Choroid plexus epithelial cell (primary cell): ENCODE measurements at places on chromosomes 4 and X.

DNA sequence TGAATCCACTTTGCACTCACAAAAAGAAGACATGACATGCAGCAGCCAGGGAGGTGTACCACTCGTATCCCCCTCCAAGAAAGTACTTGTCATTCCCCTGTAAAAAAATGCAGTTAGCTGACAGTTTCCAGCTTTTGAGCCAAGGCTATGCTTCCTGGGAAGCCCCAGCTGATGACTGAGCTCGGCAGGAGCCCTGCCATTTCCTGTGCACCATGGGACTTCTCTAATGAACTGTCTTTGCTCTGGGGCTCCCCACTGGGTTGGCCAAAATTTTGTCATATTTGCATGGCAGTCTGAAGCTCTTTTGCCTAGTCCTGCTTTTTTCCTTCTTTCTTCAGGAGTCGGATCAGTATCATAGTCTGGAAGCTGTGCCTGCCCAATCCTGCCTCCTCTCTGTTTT, 104.5 kb upstream of the MAOA start:
- peak; percentile 47 for DNase-seq

GRCh38 chr4:183249854-183250253, 70.2 kb downstream of the CLDN22 start:
- peak; percentile 77 for DNase-seq

- no peak for DNase-seq
Observed at GRCh38 chr4:137333031-137333430, 199.3 kb downstream of the PCDH18 start.

GRCh38 chr4:134668237-134668636, 466.6 kb upstream of the PABPC4L start:
- no peak for DNase-seq

DNA sequence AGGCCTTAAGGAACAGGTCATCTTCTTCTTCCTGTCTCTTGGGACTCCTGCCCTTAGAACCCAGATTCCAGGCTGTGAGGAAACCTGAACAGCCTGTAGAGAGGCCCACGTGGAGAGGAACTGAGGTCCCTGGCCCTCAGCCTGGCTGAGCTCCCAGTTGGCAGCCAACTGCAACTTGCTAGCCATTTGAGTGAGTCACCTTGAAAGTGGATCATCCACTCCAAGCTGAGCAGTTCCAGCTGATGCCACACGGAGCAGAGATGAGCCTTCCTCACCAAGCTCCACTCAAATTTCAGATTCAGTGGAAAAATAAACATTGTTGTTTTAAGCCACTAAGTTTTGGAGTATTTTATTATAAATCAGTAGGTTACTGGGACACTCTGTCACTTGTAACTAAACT, 392.5 kb downstream of the BCOR start:
- DNase-seq, result peak; percentile 93

- no peak for DNase-seq
Observed at GRCh38 chr4:184351560-184352451, 122.5 kb downstream of the IRF2 start.

DNA sequence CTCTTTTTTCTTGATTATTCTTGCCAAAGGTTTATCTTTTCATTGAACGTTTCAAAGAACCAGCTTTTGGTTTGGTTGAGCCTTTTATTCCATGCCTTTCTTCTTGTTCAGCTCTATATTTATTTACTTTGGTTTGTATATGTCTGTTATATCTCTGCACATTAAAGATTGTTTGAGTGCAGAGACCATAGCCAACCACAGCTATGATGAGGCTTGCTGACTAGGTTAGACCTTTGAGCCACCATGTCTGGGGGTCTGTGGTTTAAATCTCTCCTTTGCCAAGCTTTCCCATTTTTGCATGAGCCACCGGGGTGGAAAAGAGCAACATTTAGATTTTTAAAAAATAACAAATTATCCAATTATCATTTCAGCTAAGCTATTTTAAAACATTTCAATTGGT, 96.1 kb downstream of the NHS start:
- no peak for DNase-seq

DNA sequence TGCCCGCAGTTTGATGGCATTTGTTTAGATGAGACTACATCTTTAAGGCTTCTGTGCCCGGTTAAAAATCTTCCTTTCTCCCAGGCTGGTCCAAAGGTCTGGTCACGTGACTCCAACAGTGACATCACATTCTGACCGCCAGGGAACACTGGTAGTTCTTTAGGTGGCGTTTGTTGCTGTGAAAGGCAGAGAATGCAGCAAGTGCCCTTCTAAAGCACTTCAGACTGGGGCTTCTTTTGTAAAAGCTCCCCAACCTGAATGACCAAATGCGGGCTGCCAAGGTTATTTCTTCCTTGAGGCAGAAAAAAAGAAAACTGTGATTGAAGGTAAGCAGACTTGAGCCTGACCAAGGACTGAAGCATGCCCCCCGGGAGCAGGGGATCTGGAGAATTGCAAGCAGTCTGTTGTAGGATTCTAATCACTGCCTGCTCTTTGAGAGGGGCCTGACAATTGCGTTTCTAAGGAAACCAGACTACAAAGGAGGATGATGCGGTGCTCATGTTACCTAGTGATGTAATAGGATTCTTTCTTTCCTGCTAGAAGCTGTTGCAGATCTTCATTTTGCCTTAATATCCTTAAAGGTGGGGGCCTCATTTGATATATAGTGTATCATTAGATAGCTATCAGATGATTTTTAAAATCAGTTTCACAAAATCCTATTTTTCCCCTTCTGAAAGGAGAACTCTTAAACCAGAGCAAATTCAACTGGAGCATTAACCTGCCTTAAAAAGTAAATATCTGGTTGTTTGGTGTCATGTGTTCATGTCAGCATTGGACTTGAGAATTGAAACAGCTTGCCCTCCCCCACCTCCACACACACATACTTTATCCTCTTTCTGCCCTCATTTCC, 133.1 kb downstream of the AKAP4 start:
- DNase-seq, result peak; percentile 67

DNA sequence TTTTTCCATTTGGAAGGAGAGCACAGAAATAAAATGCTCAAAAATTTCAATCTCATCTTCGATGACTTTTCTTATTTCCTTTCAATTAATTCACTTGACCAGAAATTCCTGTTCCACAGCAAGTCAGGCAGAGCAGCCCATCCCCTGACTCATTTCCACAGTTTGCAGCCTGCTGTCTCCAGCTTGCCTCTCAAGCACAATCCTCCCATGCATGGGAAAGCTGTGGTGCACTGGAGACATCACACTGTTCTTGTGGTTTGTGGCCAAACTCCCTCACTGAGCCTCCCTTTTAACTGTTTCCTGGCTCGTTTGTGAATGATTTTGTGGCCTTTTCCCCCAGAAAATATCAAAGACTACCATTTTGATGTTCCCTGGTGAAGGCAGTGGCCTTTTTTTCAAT, 114.0 kb upstream of the ENPEP start:
- peak; percentile 98 for DNase-seq

DNA sequence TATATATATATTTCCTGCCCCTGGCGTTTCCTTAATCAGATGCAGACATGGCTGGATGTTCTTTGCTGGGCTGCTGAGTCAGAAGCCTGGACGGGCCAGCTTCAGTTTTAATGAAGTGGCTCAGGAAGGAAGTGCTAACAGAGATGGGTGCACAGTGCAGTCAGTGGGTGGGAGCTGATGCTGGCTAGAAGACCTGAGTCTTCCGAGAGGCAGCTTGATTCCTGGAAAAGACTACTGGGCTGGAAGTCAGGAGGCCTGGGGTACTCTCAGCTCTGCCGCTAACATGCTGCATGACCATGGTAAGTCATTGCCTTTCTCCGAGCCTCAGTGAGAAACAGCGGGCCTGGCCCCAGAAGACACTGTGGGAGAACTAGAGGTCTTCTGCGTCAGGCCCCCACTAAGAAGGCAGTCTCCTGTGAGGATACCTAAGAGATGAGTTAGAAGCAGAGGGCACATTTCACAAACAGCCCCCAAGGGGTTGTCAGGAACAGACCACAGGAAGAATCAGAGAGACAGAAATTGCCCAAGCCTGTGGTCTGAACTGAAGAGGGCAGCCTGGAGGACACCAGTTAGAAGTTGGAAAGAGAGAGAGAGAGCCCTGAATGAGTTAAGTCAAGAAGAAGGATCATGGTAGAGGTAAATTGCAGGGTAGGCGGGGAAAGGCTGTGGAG, 8.3 kb upstream of the CD40LG start:
- peak; percentile 13 for DNase-seq

GRCh38 chrX:41471786-41472185, 24.6 kb downstream of the NYX start:
- DNase-seq, result no peak

DNA sequence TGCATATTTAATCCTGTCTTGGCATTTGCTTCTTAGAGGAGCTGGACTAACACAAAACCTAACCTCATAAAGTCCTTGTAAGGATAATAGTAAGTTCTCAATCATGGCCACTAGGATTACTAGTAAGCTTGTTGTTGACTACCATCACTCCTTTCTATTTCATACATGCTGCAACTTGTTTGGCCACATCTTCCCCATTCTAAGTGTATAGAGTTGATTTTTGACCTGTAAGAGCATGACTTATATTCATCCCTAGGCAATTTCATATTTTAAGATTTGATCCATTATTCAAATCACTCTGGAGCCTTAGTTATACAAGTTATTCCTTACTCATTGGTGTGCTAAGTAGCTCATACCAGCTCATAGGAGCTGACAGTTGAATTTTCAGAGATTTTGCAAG, 109.4 kb downstream of the EFHC2 start:
- DNase-seq, result no peak

DNA sequence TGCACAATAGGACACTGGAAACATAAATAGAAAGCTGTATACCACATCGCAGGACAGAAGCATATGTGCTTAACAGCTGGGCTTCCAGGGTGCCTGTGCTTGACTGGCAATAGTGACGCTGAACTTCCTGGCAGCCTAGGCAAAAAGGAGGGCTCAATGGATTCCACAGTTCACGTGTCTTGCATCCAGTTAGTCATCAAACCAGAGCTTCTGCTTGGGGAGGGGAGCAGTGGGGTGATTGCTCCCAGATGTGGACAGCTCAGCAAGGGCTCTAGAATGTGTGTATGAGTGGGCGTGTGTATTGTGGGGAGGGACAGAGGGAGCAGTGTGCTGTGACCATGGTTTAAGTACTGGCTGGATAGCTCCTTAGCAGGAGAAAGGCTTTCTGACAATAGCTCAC, 2.3 kb downstream of the PRRG3 start:
- DNase-seq, result peak; percentile 2

DNA sequence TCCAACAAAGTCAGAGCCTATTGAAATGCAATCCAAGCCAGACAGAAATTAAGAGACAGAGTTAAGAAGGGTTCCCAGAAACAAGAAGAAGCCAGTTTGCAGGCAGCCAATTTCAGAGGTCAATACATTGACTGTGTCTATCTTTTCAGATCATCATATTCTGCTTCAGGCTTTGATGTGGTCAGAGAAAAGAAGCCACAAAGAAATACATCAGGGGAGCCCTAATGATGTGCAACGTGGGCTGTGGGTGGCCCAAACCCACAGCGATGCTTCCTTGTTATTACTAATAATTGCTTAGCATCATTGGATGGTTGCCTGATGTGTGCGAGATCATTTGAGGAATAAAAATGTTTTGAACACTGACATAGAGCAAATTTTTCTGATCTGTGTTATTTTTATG, 99.0 kb upstream of the DUSP21 start:
- DNase-seq, result no peak

DNA sequence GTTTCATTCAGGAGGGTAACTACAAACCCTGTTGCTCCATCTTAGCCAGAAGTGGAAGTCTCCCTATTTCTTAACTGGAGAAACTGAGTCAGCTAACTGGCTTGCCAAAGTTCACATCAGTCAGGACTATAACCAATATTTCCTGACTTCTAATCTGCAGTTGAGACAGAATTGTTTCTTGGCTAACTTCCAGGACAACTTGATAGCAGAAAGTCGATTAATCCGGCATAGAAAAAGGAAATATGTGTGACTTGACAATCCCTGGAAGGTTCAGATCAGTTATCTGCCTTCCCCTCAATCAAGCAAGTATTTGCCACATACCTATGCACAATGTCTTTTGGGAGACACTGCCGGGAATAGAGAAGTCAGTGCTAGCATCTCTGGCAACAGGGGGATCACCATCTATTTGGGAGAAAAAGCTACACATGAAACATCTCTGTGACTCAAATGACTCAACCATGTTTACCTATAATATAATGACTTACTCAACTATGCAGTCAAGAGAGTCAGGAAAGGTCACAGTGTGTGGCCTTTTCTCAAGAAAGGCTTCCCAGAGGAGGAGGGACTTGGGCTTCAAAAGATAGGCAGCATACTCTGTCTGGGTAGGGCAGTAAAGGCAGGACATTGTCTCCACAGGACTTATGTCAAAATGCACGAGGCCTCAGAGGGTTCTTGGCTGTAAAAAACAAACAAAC, 12.4 kb upstream of the LONRF3 start:
- no peak for DNase-seq

DNA sequence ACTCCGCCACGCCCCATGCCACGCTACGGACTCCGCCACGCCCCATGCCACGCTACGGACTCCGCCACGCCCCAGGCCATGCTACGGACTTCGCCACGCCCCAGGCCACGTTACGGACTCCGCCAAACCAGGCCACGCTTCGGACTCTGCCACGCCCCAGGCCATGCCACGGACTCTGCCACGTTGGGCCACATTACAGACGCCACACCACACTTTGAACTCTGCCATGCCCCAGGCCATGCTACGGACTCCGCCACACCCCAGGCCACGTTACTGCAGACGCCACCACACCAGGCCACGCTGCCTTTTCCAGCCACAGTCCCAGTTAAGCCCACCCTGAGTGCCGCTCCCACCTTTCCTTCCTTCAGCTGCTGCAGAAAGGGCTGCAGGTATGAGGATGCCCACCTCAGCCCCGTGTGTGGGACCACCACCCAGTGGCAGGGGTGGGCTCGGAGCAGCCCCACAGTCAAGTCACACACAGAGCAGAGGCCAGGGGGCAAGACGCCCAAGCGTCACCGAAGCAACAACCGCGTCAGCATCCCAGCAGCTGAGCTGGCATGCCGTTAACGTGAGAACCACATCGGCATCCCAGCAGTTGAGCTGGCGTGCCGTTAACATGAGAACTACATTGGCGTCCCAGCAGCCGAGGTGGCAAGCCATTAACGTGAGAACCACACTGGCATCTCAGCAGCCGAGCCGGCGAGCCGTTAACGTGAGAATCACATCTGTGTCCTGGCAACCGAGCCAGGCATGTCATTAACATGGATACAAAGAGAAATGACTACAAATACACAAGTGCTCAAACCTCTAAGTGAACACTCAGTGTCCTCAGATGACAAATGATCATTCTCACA, 26.4 kb downstream of the GAK start:
- DNase-seq, result no peak

DNA sequence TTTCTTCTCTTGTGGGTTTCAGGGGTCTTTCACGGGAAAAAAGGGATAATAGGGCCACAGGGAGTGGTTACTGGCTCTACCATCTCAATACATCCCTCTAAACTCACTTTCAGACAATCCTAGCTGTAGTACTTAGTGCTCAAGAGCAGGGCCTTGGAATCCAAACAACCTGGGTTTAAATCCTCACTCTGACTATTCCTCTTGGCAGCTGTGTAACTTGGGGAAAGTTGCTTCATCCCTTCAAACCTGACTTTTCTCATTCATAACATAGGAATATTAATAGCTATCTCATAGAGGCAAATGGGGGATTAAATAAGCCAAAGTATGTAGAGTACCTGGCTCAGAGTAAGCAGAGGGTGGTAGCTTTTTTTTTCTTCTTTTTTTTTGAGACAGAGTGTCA, 32.4 kb downstream of the CCNG2 start:
- DNase-seq, result no peak

GRCh38 chr4:36747277-36748129, 466.1 kb downstream of the DTHD1 start:
- DNase-seq, result no peak
